ENCODE measurements at places on chromosomes 5 and 9.

GRCh38 chr9:123033864-123034601, 566 bp downstream of the GPR21 start:
- DNase-seq = no peak

DNA sequence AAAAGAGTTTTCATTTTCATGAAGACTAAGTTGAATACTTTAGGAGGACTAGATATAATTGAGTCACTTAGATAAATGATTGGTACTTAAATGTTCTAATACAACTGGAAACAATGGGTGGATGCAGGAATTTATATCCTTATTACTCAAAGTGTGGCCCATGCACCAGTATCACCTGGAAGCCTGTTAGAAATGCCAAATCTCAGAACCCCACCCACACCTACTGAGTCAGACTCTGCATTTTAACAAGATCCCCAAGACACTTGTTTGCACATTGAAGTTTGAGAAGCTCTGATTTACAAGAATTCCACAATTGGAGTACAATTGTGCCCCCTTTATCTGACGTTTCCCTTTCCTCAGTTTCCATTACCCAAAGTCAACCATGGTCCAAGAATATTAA, 239.0 kb downstream of the AUH start:
- no peak for DNase-seq

DNA sequence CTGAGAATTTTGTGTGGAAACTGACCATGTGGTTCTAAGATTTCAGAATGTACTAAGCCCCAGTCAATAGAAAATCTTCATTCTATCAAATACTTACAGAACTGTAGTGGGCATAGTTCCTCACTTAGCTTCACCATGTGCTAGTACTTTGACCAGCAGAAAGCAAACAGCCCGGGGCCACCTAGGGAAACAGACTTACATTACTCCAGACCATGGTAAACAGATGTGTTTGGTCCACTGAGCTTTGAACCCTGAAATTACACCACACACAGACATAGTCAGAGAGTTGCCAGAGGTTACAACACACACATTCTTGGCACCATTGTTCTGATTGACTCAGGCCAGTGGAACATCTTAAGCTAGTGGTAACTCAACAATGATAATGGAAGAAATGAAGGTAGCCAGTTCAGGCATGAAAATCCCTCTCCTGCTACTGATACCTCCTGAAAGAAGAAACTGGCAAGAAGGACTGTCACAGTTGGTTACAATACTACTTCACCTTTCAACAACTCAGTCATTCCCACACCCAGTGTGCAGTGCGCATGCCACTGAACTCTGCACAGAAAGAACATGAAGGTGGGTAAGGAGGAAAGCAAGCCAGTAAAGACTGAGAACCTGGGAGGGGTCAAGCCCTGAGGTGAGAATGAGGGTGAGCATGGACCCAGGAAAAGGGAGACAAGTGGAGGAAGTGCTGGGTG, 18.7 kb upstream of the LECT2 start:
- no peak for DNase-seq

DNA sequence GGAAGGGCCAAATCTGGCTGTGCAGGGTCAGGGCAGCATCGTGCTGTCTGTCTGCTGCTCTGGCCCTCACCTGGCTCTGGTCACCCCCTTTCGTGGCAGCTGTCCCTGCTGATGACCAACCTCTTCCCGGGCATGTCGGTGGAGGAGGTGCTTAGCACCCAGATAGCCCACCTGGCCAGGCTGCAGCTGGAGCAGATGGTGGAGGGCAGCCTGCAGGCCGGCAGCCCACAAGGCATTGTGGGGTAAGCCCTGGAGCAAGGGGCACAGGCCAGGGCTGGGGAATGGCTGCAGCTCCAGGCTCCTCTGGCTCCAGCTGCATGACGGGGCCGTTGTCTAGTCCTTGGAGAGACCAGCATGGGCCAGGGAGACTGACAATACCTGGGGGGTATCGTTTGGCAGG, 8.2 kb downstream of the TOR2A start:
- no peak for DNase-seq

DNA sequence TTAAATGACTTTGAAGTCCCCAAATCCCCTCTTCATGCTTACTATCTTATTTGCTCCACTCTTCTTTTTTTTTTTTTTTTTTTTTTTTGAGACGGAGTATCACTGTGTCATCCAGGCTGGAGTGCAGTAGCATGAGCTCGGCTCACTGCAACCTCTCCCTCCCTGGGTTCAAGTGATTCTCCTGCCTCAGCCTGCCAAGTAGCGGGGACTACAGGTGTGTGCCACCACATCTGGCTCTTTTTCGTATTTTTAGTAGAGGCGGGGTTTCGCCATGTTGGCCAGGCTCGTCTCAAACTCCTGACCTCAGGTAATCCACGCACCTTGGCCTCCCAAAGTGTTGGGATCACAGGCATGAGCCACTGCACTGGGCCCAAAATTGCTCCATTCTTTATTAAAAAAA, 51.0 kb downstream of the ST8SIA4 start:
- no peak for DNase-seq

DNA sequence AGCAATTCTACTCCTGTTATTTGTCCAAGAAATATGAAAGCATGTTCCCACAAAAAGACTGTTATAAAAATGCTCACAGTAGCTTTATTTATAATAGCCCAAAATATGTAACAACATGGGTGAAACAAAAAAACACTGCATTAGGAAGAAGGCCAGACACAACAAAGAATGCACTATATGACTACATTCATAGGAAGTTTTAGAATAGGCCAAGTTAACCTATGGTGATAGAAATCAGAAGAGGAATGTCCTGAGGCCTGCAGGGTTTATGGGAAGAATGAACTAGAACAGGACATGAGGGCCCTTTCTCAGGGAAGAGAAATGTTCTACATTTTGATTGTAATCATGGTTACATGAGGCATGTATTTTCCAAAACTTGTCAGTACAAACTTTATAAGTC, 24.7 kb upstream of the TAS2R1 start:
- DNase-seq = no peak

- no peak for DNase-seq
Measured at GRCh38 chr5:95672641-95673040, 10.2 kb downstream of the SPATA9 start.

DNA sequence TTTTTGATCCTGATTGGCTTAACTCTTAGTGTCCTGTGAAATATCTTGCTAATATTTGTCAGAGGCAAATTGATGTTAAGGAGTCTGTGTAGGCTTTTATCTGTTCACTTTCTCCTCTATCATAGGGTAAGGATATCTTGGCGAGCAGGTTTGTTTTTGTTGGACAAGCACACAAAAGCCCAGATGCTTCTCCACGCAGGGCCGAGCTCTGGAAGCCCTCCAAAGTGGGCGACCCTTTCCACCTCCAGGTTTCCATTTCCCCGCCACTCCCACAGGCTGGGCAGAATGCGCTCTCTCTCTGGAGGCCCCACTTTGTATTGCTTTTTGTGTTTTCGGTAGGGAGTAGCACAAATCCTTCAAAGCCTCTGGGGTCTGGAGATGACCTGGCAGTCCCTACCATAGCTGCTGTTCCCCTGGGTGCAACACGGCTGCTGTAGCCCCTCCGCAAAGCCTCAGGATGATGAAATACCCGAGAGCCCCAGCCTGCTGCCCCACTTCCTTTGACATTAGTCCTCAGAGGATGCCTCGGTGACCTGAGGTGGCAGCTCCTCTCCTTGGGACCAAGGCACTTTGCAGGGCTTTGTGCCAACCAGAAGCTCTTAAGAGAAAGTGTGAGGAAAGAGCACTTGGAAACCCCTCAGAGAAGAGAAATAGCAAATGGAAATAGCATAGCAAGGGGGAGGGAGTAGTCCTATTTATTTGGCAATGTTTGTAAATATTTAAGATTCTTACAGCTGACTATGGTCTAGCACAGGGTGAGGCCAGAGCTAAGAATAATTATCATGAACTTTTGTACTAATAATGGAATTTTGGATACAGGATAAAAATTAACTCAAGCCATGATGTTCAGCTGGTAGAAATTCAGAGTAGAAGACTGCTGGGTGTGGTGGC, 122.8 kb downstream of the ARHGEF28 start:
- no peak for DNase-seq

DNA sequence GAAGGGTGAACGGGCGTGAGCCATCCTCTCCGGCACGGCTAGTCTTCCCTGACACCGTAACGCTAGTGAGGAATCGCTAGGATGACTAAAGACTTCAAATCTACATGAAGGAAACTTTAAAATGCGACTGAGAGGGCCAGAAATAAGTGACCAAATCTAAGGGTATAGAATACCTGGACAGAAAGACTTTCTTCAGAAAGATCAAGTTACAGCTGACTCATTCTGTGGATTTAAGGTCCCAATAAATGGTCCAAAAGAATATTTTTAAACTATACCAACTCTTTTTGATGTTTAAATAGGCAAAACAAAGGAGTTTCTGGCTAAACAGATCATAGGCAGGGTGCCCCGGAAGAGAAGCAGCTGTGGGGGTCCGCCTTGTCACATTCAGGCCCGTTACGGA, 38.9 kb upstream of the CEP72 start:
- DNase-seq = no peak

GRCh38 chr9:134663753-134664415, 22.3 kb downstream of the COL5A1 start:
- no peak for DNase-seq

Data from stimulated activated CD8-positive, alpha-beta memory T cell treated with anti-CD3 and anti-CD28 coated beads, Interleukin-2, amount 100 ng/mL, for 48 hours (primary cell).